Calu3 (cell line): ENCODE measurements at places on chromosomes 6 and 20. TPM values are rescaled to one million over a fixed set of nuclear protein-coding genes. Genes with fewer than 3 reads are reported as not detected.

The SLC35B3 gene
- total RNA-seq, result 11.0 and 12.7 TPM in 2 replicates

The STX11 gene
- total RNA-seq, result 0.24 TPM in 1 of 2 replicates, not detected in the other

The STMN3 gene
- 2.0 and 2.3 TPM in 2 replicates for total RNA-seq

The FABP7 gene
- not detected in 2 replicates for total RNA-seq

- H3K27me3 ChIP-seq, result no peaks in the 10 kb centered on the region
- H3K27ac ChIP-seq, result no peak overlapping the region
- no peak for DNase-seq
- H3K4me1 ChIP-seq, result no peaks in the 10 kb centered on the region
Measured at GRCh38 chr20:54407459-54407858, 67.9 kb upstream of the DOK5 start.

- no peaks in the 10 kb centered on the region for H3K36me3 ChIP-seq
- peaks cover 21% of the 10 kb centered on the region for H3K27me3 ChIP-seq
- H3K27ac ChIP-seq, result no peak overlapping the region
Measured at GRCh38 chr6:31239854-31240253, 32.0 kb downstream of the HLA-C start.

- H3K27ac ChIP-seq, result no peak overlapping the region
- H3K4me1 ChIP-seq, result no peaks in the 10 kb centered on the region
- no peaks in the 10 kb centered on the region for H3K36me3 ChIP-seq
- H3K4me3 ChIP-seq, result no peak overlapping the region
- DNase-seq, result no peak
Measured at GRCh38 chr6:19279273-19279684, 557.9 kb upstream of the ID4 start.

GRCh38 chr20:15655295-15655874 is 917.9 kb downstream of the KIF16B start:
- no peaks in the 10 kb centered on the region for H3K36me3 ChIP-seq
- no peaks in the 10 kb centered on the region for H3K27me3 ChIP-seq
- no peaks in the 10 kb centered on the region for H3K4me1 ChIP-seq
- no peak for DNase-seq
- H3K4me3 ChIP-seq, result no peak overlapping the region
- H3K27ac ChIP-seq, result no peak overlapping the region
